ENCODE measurements at places on chromosomes 2 and 18. TPM values are rescaled to one million over a fixed set of nuclear protein-coding genes. Genes with fewer than 3 reads are reported as not detected.

The IL1F10 gene
- not detected for total RNA-seq

The RNU2-63P gene
- 2.9 TPM for total RNA-seq

The SCN9A gene
- total RNA-seq = 23.3 TPM

The PROKR1 gene
- total RNA-seq = 0.12 TPM

- DNase-seq = no peak
Observed at GRCh38 chr2:213147538-213147937, 3.9 kb downstream of the IKZF2 start.

GRCh38 chr18:11906926-11907874 is 917 bp downstream of the MPPE1 start:
- DNase-seq = peak; percentile 24

- DNase-seq = no peak
Observed at GRCh38 chr2:83042053-83042452, 1417.0 kb downstream of the SUCLG1 start.

DNA sequence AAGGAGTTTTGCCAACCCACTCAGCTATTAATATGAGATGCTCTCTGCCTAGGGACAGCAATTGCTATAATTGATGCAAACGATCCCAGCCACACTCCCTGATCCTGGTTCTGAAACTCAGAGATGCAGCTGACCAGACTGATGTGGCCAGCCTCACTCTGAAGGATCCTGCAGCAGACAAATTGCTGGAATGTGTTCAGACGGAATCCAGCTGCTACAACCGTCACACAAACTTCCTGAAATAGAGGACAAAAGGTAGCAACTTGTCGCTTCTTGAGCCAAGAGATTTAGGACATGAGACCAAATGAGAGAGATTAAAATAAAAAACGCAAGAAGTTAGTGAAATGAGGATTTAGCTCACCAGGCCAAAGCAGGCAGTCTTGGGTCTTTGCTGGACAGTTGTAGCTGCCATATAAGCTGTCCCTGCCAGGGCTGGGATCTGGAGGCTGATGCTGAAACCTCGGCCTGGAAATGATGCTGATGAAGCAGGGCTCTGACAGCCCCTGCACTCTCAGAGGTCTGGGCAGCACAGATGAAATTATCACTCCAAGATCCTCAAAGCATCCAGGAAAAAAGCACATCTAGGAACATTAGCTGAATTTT is 8.3 kb upstream of the YWHAQ start:
- no peak for DNase-seq

- DNase-seq = no peak
Observed at GRCh38 chr2:105540642-105541041, 141.8 kb upstream of the FHL2 start.

DNA sequence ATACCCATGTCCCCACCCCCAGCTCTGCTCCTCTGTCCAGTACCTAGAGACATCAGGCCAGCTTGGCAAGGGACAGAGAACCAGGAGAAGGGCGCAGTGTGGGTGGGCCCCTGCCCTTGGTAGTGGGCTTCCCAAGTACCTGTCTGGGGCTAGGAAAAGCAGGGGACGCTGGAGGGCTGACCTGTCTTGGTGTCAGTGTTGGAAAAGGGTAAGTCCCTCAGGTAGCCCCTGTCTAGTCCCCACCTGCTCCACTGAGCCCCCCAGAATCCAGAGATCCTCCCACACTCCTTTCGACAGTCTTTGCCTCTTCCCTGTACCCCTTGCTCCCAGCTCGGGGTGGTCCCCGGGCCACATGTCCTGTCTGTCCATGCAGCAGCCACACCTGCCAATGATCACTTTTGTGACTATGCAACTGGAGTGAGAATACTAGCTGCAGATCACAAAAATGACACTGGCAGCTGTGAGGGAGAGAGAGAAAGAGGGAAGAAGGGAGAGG is 14.6 kb downstream of the DNAJB2 start:
- DNase-seq = no peak

- DNase-seq = no peak
Observed at GRCh38 chr2:156800065-156800653, 364.0 kb downstream of the GPD2 start.

- DNase-seq = no peak
Observed at GRCh38 chr2:240168546-240169361, 28.3 kb upstream of the OTOS start.

- no peak for DNase-seq
Observed at GRCh38 chr2:73238149-73238548, 4.0 kb downstream of the CCT7 start.

DNA sequence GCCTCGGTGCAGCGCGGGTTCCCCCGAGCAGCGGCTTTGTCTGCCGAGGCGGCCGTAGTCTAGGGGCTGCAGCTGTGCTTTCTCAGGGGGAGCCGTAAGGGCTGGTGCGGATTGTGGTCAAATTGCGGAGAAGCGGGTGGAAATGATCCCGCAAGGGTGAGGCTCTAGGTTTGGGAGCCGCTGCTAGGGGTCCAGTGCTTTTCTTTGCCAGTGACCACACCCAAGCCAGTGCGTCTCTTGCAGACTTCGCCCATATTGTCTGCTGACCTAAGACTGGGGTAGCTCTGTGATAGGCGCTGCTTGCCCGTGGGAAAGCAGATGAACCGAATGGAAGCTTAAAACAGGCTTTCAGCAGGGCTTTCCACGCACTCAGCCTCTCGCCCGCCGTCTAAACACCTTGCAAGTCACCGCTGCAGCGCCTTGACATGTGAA is 2.1 kb downstream of the DPYSL5 start:
- DNase-seq = no peak

DNA sequence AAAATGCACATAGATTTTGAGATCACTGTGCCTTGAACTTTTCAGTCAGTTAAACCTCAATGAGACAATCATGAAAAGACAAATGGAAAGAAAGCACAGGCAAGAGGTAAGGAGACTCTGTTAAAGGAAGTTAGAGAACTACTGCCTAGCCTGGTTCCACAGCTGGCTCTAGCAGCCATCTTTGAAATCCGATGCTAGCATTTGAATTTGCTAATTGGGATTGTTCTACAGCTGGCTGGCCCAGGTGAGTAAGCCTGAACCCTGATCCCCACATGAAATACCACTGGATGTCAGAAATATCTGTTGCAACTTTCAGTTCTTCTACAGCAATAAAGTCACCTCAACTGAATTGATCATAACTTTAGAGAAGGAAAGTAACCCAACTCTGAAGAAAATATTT is 315.2 kb upstream of the CHAC2 start:
- DNase-seq = no peak

DNA sequence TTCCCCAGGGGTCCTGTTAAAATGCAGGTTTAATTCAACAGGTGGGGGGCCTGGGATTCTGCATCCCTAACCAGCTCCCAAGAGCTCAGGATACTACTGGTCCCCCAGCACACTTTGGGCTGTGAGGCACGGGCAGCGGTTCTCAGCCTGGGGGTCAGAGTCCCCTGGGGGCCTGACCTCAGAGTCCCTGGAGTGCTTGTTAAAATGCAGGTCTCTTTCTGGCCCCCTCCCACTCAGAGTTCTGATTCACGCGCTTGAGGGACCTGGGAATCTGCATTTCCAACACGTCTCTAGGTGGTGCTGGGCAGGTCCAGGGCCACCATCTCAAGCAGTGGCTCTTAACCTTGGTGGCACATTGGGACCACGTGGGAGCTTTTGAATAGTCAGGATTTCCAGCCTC is 2.8 kb upstream of the OTOS start:
- peak; percentile 11 for DNase-seq

All from mucosa of descending colon (tissue), 3 donors.